ENCODE measurements at places on chromosomes 3 and 15.
A peak's percentile ranks its signal among the peaks of the same experiment; 100 is the strongest.

DNA sequence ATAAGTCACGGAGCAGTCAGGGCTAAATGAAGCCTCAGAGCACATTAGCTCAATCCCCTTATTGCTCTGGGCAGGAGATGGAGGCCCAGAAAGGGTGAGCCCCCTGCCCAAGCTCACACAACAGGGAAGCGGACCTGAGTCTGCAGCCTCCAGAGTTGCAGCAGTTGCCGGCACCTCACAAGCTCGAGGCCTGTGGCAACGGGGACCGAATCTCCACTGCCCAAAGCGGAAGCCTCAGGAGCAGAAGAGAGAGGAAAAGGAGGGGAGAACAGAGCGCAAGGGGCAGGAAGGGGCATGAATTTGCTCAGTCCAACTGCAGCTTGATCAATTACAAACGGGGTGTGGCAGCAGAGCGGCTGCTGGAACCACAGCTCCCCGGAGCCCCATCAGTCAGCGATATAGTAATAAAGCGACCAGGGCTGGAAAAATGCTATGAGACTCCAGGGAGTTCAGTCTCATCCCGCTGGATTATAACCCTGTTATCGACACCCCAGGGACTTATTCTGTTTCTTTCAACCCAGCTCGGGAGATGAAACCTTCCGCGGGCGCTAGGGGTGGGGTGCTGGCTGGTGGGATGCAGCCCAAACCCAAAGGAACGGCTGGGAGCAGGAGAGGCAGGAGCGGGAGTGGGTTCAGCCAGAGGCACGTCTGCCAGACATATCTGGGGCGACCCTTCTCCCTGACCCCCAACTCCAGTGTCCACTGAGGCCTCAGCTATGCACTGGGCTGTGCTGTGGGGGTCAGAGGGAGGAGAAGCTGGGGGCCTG, 219.7 kb upstream of the LINGO1 start:
- no peak for ATAC-seq

DNA sequence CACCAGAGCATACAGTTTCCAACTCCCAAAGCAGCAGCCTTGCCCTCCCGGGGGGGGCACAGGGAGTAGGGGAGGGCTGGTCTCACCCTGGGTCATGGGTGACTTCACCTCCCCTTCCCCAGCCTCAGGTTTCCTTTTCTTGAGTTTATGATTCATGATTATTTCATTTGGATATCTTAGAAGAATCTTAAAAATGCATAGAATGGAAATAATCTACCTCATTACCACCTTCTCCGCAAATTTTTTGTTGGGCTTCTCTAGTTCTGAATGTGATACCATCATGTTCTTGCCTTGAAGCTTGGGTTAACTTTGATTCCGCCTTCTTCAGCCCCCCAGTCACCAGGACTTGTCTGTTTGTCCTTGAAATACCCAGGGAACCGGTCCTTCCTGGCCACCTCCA, 148.8 kb upstream of the ROPN1 start:
- no peak for ATAC-seq

DNA sequence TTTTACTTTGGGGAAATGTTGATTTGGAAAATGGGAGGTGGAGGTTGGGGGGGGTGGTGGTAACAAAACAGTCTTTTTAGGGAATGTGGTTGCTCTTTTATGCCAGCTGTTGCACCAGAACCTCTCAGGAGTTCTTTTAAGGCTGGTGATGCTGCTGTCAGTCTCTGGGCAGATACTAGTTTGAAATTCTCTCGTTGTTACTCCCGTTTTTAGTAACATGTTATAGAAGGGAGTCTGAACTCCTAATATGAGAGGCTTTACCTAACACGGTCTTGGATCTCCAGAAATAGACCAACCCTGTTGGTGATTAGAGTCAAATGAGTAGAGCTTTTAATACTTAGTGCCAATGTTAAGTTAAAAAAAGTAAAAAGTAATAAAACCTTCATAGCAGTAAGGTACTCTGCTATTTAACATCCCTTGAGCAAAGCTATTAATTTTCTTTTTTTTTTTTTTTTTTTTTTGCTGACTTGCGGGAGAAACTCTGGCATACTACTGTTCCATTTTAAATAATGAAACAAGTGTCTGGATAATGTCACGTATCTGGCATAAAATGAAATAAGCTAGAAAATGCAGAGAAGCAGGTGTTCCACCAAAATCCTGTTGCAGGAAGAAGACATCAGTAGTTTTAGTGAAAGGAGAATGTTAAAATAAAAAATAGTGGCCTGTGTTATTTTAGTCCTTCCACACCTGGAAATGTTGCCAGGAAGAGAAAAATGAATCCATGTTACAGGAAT, 156.7 kb downstream of the CACNA1D start:
- no peak for ATAC-seq

DNA sequence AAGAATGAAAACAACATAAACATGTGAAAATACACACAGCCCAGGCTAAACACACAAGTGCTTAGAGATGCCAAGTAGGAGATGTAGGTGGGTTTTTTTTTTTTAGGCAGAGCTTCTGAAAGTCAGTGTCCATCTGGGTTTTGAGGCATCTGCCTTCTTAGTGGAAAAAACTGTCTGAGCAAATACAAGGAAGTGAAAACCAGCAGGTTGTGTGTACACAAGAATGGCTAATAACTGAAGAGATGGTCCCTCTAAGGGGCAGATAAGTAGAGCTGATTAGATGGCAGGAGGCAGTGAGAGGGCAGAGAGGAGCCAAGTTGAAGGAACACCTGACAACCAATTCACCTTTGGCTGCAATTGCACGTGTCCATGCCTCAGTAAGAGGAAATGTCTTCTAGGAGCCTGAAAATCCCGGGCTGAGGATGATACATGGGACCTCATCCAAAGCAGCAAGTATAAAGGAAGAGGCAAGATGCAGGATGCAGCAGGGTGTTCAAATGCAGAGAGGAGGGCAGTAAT, 34.9 kb downstream of the CYP19A1 start:
- no peak for ATAC-seq

DNA sequence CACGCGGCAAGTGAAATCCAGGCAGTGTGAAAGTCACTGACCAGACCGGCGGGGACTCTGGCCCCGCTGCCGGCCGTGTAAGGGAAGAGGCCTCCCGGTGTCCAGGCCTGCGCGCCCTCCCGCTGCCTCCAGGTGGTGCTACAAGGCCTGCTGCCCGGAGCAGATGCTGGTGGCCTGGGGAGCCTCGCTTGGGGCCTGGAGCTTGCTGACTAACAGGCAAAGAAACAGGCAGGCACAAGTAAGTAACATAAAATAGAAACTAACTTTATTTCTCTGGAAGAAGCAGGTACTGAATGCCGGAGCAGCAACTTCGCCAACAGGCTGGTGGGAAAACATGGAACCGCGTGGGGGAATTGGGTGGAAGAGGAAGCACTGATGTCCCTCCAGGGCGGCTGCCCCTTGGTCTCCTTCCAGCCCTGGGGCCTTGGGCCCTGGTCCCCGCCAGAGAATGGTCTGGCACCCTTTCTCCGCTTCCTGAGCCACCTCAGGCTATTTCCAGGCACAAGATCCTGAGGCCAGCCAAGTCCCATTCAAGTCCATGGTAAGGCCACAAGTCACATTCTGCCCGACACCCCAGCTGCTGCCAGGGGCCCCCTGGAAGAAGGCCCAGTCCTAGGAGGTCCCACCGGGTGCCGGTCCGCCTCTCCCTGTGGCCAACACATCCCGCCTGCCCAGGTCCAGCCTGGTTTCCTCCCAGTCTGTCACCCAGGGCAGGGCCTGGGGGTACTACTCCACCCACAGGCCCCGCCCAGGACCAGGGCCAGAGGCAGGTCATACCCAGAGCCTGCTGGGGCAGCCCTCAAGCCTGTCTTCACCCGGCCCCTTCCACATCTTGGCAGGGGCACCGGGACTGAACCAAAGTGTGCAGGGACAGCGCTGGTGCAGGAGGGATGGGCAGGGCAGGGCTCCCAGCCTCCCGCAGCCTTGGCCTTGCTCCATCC, 45.0 kb downstream of the TNK2 start:
- ATAC-seq: peak; percentile 98

DNA sequence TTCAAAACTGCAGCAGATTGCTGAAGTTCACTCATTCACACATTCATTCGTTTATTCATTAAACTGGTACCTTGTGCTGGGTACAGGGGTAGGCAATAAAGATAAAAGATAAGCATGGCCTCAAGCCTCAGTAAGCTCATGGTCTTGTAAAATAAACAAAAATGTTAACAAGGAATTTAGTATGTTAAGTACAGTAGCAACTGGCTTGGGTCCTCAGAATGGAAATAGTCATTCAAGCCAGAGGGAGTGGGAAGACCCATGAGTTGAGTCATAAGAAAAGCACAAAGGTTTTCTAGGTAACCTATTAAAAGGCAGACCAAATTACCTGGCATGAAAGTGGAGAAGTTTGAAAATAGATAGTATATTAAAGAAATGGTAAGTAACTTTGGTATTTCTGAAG, 163.3 kb downstream of the CDIN1 start:
- ATAC-seq: no peak

DNA sequence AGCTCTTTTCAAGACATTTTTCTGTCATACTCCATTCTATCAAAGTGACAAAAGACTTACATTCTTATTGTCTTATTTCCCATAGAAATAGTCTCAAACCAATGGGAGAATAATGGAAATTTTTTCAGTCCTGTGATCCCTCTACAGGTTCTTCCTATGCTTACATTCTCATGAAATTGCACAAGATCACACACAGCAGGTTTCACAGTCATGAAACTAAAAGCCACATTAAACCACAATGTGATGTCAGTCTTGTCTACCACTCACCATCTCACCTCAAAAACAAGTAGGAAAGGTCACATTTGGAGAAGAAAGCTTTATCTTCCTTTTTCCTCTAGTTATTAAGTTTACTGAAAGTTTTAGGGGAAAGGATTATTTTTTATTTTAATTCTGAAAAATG, 161.0 kb upstream of the RORA start:
- no peak for ATAC-seq

DNA sequence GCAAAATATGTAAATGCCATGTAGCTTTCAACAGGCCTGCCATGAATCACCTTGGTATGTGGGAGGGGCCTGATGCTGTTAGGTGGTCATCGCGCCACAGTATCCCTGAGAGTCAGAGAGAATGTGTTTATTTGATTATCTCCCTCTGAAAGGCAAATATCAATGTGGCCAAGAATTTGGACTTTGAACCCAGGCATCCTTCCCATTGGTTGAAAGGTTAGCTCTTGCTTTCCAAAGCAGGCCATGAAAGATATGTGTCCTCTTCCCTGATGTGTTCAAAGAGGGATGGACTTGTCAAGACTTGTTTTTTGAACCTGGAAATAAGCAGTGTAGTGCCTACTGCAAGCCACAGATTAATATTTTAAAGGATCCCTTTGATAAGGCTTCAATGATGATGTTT, 36.7 kb downstream of the SRP14 start:
- peak; percentile 33 for ATAC-seq

- ATAC-seq: no peak
These were observed 312.1 kb upstream of the TGFBR2 start for GRCh38 chr3:30294241-30294667.

DNA sequence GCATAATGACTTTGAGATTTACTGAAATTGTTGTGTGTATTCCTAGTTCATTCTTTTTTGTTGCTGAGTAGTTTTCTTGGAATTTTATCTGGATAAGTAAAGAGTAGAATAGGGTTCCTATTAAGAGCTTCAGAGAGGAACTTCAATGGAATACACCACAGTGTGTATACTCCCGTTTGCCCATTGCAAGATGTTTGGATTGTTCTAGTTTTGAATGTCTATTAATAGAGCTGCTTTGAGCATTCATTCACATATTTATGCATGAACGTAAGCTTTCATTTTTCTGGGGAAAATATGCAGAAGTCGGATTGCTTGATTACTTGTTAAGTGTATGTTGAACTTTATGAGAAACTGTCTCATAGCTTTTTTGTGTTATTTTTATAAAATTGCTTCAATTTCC, 580.5 kb downstream of the OTOL1 start:
- ATAC-seq: no peak

- peak; percentile 92 for ATAC-seq
These were observed 75.8 kb downstream of the AAGAB start for GRCh38 chr15:67178569-67179210.

GRCh38 chr3:78820542-78820941, 947.3 kb downstream of the ROBO1 start:
- no peak for ATAC-seq

- no peak for ATAC-seq
These were observed 34.8 kb downstream of the PDHB start for GRCh38 chr3:58398669-58399333.

DNA sequence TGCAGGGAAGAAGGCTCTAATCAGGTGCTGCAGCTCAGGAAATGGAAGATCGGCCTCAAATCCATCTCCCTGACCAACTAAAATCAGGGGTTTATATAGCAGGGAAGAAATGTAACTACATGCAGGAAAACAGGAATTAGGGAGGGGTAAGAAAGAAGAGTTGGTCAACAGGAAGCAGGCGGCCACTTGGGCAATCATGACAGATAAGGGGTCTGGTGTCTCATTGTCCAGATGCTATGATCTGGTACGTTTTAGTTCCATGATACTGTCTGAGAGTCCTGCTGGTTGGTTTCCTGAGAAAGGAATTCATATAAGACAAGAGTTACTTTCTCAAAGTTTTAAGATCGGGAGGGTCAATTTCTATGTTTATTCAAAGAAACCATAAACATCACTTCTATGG, 24.2 kb downstream of the KATNBL1 start:
- ATAC-seq: no peak

DNA sequence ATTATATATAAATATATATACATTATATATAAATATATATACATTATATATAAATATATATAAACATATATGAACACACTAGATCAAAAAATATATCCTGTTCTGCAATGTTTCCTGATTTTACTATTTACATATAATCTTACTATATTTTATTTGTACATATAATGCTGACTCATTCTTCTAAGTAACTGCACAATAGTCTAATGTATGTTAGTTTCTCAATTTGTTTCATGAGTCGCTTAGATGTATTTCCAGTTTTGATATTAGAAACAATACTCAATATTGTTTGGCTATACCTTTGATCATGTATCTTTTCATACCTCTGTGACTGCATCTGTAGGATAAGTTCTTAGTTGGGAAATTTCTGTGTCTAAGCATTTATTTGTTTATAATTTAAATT, 669.9 kb upstream of the CCDC54 start:
- ATAC-seq: no peak

DNA sequence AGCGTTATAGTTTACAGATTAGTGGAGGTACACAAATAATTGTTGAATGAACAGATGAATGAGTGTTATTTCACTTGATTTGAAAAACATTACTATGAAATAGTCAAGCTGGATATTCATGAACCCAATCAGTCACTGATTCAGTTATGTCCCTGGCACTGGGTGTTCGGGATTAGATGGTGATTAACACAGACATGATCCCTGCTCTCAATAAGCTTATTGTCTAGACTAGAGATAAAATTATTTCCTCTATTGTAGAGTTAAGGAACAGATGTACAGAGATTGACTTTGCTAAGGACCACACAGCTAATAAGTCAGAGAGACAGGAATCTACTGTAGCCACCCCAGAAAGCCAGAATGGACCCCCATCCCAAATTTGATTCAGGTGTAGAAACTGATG, 963 bp downstream of the GRAMD1C start:
- ATAC-seq: no peak

DNA sequence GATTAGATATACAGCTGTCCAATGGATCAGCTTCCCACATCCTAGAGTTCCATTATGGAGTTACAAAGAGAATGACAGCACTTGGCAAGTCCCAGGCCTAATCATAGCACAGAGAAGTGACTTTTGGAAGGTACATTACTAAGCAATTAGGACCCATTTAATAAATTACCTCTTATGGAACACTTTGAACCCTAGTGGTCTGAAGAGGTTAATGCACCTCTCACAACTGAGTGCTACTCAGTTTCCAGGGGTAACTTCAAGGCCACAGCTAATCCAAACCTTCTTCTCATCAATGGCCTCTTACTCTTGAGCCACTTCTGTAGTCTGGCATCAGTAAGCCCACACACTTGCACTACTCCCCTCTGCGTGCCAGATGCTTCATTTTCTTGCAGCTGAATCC, 34.9 kb upstream of the MEIS2 start:
- no peak for ATAC-seq
